A549 treated with dexamethasone at 1 μM for 4 hours (cell line): ENCODE measurements at places on chromosomes 12 and 14. TPM values are rescaled to one million over a fixed set of nuclear protein-coding genes. Genes with fewer than 3 reads are reported as not detected.

BIN2 gene
- total RNA-seq: 0.14 to 0.23 TPM (median 0.19 TPM) in 5 replicates

OASL gene
- total RNA-seq: 1.2 to 2.6 TPM (median 2.1 TPM) in 5 replicates

B4GALNT3 gene
- total RNA-seq: 0.49 to 0.74 TPM (median 0.52 TPM) in 5 replicates

OR4E2 gene
- total RNA-seq: not detected in 5 replicates

LRP1 gene
- total RNA-seq: 9.7 to 18.2 TPM (median 14.8 TPM) in 5 replicates

RPAP3 gene
- 35.6 to 45.5 TPM (median 41.2 TPM) in 5 replicates for total RNA-seq

DUSP6 gene
- 11.1 to 15.1 TPM (median 13.5 TPM) in 5 replicates for total RNA-seq

LAG3 gene
- total RNA-seq: 0.56 to 1.7 TPM (median 1.3 TPM) in 5 replicates

GZMH gene
- not detected in 5 replicates for total RNA-seq

COCH gene
- 21.4 to 25.7 TPM (median 23.9 TPM) in 5 replicates for total RNA-seq
